Stimulated activated CD4-positive, alpha-beta T cell treated with anti-CD3 and anti-CD28 coated beads, TNF-alpha, amount 100 ng/mL, for 4 hours (primary cell): ENCODE measurements at places on chromosomes 7 and 10.
A peak's percentile ranks its signal among the peaks of the same experiment; 100 is the strongest.

- DNase-seq: no peak
Observed at GRCh38 chr10:48708144-48708543, 23.5 kb downstream of the WDFY4 start.

DNA sequence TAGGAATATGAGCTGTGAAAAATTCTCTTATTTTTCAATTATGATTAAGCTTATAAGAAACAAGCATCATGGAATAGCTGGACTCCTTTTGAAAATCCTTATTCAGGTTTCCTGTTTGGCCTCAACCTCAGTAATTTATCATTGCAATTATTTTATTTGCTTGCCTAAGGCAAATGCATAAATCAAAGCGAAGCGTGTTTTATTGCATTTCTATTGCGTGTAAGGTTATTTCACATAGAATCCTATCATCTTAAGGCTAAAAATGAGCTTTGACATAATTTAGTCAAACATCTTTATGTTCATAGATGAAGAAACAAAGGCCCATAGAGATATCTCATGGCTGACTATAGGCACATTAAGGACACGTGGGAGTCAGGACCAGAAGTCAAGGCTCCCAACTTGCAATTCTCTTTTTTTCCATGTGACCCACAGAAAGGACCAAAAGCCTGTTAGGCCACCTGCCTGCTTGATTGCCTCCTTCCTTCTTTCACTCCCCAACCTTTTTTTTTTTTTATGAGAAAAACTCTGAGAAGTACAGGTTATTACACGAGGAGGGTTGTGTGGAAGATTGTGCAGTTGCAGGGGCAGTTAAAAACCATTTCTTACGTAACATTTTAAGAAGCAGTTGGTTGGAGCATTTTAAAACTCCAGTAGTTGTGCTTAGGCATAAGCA is 261.0 kb downstream of the HDAC9 start:
- no peak for DNase-seq

GRCh38 chr7:82348251-82348650 is 95.3 kb downstream of the CACNA2D1 start:
- DNase-seq: no peak

DNA sequence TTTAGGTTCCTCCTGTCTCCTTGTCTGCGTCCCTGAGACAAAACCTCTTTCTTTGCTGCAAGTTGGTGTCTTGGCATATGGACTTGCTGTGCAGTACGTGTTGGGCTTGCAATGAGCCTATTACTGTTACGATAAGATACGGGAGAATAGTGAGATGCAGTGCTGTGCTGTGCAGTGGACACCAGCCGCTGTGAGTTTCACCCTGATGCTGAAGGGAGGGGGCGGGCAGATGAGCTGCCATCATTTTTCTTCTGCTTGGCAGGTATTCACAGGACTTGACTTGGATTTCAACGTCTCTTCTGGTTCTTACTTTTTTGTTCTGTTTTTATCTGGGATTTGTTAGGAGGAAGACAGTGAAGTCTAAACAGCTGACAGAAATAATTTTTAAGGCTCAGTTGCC is 257.1 kb upstream of the PITRM1 start:
- no peak for DNase-seq

DNA sequence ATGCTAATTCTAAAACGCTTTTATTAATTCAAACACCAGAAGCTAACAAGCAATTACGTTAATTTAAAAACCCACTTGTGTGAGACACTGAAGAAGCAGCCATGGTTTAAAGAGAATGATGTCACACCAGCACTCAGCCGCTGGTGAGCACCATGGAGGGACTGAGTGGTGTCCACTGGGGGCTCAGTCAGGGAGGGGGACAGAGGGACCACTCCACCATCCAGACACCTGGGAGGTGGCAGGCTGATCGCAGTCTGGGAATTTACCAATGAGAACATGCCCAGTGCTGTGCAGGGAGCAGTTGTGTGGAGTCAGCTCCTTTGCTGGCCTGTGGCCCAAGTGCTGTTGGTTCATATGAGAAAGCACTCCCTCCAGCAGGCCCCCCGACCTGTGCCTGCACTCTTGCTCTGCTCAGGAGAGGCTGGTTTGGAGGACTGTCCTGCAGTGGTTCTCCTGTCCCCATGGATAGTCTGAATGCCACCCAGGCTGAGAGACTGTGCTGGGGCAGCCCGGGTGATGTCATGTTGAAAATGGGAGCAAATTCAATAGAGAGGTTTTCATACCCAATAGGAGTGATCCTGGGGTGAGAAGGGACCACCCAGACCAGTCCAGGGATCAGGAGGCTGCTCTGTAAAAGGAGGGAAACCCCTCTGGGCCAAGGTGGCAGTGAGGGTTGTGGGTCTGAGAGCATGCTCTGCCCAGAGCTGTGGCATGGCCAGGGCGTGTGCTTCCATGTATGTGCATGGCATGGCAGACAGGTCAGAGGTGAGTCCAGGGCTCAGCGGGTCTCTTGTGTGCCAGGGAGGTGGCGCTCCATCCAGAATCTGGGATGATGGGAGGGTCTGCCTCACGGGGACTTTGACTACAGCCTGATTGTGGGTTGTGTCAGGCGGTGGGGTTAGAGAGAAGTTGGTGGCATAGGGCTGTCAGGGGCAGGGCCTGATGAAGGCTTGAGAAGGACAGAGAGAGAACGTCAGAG is 12.7 kb downstream of the ADCY1 start:
- no peak for DNase-seq

GRCh38 chr7:126398851-126399529 is 853.8 kb downstream of the GRM8 start:
- no peak for DNase-seq

DNA sequence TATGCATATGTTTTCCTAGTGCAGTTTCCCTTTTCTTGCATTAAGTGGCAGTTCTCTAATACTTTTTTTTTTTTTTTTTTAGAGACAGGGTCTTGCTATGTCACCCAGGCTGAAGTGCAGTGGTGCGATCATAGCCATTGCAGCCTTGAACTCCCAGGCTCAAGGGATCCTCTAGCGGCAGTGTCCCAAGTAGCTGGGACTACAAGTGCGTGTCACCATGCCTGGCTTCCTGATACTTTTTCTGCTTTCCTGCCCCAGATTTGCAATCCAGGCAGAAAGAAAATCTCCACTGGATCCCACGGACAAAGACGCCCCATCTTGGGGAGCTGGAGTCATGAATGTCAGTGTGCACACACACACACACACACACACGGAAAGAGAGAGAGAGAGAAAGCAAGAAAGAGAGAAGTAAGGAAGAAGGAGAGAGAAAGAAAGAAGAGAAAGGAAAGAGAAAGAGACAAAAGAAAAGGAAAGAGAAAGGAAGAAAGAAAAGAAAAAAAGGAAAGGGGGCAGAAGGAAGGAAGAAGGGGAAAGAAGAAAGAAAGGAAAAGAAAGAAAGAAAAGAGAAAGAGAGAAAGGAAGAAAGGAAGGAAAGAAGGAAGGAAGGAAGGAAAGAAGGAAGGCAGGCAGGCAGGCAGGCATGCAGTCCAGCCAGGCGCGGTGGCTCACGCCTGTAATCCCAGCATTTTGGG is 37.5 kb upstream of the OCM2 start:
- DNase-seq: no peak

GRCh38 chr10:91908337-91909116 is 759 bp downstream of the FGFBP3 start:
- DNase-seq: peak; percentile 43

GRCh38 chr7:139767561-139767982 is 10.2 kb downstream of the HIPK2 start:
- no peak for DNase-seq

DNA sequence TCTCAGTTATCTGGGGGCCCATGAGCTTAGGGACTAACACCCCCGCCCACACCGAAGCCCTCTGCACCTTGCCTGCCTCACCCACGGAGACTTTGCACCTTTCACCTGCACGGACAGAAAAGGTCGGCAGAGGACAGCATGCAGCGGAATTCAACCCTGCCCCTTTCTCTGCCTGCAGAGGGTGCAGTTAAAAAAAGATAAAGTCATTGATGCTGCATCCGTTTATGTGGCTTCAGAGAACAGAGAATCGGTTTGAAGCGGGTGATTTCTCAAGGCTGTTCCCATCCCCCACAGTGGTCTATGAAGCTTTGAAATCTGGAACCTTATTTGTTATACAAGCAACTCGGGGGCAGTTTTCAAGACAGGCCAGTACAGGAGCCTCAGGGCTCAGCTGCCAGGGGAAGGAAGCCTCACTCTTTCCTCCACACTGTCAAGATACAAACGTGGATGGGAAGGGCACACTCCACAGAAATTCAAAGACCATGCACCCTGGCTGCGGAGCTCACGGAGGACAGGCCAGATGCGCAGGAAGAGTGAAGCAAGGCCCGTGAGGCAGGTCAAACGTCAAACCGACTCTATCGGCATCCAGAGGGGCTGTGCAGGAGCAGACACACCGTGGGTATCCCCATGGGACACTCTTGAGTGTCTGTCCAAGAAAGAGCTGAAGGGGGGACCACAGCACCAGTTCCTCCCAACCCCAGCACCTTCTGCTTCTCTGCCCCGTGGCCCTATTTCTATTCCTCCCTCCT is 66.3 kb downstream of the INSIG1 start:
- no peak for DNase-seq

DNA sequence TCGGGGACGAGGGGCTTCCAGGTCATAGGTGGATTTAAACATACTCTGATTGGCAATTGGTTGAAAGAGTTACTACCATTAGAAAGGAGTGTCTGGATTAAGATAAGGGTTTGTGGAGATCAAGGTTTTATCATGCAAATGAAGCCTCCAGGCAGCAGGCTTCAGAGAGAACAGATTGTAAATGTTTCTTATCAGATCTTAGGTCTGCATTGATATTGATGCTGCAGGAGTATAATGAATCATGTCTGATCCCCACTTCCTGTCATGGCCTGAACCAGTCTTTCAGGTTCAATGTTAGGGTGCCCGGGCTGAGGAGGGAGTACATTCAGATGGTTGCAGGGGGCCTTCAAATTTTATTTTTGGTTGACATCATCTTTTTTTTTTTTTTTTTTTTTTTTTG is 51.4 kb downstream of the SH3PXD2A start:
- DNase-seq: no peak

DNA sequence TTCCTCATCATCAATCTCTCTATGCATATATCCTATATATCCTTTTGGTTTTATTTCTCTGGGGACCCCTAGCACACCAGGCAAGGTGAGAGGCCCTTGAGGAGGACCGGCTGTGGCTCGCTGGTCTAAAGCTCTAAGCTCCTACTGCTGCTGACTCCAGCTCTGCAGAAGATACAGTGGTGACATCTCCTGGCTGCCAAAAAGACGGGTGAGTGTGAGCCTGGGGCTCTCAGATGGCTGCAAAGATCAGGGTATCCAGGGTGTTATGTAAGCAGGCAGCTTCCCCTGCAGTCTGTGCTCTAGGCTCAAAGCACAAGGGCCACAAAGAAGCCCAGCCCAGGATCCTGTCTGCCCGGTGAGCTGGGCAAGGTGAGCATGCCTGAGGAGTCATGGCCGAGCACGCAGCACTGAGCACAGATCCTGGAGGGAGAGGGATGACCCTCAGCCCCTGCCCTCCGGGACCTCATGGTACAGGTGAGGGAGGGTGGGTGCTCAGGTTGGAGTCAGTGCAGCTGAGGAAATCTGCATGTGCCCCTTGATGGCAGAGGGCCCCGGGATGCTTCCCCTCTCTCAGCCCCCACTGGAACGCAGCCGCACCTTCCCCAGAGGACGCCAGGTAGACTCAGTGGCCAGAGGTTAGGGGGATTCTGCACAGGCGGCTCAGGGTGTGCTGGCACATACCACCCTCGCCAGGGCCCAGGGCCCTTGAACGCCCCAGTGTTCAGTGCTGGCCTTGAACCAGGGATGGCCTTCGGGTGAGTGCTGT is 95.4 kb upstream of the INSIG1 start:
- DNase-seq: no peak

DNA sequence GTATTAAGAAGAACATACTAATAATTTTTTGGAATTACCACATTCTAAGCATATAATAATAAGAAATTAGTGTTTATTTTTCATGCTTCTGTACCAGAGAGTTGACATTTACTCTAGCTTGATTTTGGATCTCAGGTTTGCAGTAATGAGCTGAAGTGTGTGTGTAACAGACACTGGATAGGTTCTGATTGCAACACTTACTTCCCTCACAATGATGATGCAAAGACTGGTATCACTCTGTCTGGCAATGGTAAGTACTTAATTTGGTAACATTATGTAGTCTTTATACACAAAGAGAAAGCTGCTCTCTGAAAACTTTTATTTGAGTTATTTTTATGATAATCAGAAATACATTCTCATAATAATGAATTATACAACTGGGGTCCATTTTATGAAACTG is 54.1 kb downstream of the SRI start:
- no peak for DNase-seq

DNA sequence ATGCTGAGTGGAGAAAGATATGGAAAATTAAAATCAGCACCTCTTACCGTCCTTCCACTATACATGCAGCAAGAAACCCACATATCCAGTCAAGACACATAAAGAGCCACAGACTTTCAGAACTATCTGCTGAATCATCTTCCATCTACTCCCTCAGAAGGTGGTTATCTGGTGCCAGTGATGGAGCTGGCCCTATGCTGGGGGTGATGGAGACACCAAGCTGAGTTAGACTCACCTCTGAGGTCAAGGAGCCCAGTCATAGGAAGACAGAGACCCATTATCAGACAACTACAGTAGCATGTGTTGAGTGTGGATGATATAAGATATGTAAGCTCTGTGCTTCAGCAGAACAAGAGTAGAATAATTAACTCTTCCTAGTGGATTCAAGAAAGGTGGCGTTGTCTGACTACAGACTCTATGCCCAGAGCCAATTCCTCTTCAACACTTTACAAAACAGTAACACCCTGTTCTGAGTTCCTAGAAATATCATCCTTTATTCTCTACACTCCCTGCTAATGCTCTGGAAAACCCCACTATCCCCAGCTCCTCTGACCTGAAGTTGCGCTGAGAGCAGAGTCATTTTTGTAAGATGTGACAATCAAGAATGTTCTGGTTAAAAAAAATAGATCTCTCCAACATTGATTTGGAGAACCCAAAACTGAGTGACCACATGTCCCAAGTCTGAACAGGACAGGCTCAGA is 14.3 kb downstream of the CYP3A5 start:
- no peak for DNase-seq

- no peak for DNase-seq
Observed at GRCh38 chr7:105218939-105219770, 169.6 kb downstream of the SRPK2 start.

GRCh38 chr10:14953424-14954000 is 384 bp downstream of the DCLRE1C start:
- DNase-seq: no peak

GRCh38 chr10:88881922-88882645 is 2.0 kb downstream of the STAMBPL1 start:
- no peak for DNase-seq

DNA sequence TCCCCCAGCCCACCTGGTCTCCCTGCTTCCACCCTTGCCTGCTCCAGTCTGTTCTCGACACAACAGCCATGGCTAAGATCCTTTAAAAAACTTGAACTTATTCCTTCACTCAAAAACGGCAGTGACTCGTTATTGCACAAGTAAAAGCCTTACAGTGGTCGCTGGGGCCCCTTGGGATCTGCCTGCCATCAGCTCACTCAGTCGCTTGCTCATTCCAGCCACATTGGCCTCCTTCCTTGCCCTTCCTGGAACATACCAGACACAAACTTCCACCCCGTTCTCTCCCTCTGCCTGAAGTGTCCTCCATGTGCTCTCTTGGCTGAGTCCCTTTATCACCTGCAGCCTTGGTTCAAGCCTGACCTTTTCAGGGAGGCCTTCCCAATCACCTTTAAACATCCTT is 4.7 kb downstream of the CCNY start:
- DNase-seq: no peak

GRCh38 chr10:59464483-59464882 is 102.1 kb upstream of the FAM13C start:
- DNase-seq: no peak

GRCh38 chr10:78889536-78890063 is 179.2 kb upstream of the ZMIZ1 start:
- no peak for DNase-seq
